HT1080 (cell line): ENCODE measurements at places on chromosomes 13 and 19. TPM values are rescaled to one million over a fixed set of nuclear protein-coding genes. Genes with fewer than 3 reads are reported as not detected.

LRP3 gene
- 20.1 and 25.4 TPM in 2 replicates for total RNA-seq

KANK3 gene
- not detected in 2 replicates for total RNA-seq

RB1 gene
- total RNA-seq, result 36.7 and 47.4 TPM in 2 replicates

GIPC3 gene
- total RNA-seq, result 0.02 and 0.03 TPM in 2 replicates

OBI1 gene
- 16.9 and 21.0 TPM in 2 replicates for total RNA-seq

INSR gene
- 0.11 and 0.50 TPM in 2 replicates for total RNA-seq

GZMM gene
- total RNA-seq, result not detected in 2 replicates

GTPBP3 gene
- 38.2 and 43.3 TPM in 2 replicates for total RNA-seq
